Peyer's patch (tissue), 4 donors: ENCODE measurements at places on chromosomes 3 and 15. TPM values are rescaled to one million over a fixed set of nuclear protein-coding genes. Genes with fewer than 3 reads are reported as not detected.

- no peaks in the 10 kb centered on the region for H3K27me3 ChIP-seq
- no peak for DNase-seq
- H3K4me3 ChIP-seq = no peak overlapping the region
- no peaks in the 10 kb centered on the region for H3K36me3 ChIP-seq
- H3K27ac ChIP-seq = no peak overlapping the region
- no peaks in the 10 kb centered on the region for H3K4me1 ChIP-seq
These were observed 171.6 kb downstream of the PTPRG start for GRCh38 chr3:61733000-61733399.

DNA sequence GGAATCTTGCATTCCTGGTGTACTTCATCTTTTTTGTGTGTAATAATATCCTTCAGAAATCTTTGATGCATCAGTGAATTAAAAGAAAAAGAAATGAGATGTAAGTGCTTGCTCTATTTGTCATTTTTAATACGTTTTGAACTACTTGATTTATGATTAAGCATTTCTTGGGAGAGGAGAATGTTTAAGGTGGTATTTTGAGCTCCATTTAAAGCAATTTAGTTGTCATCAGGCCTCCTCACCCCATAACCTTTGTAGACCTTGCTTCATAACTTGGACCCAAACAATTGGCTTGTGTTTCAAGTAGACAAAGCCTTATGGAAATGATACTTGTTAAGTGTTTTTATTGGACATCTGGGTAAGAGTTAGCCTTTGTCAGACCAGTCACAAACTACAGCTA lies 87.1 kb upstream of the VEPH1 start:
- H3K4me1 ChIP-seq = no peaks in the 10 kb centered on the region
- no peak overlapping the region for H3K27ac ChIP-seq
- H3K36me3 ChIP-seq = no peaks in the 10 kb centered on the region
- H3K4me3 ChIP-seq = no peak overlapping the region

DNA sequence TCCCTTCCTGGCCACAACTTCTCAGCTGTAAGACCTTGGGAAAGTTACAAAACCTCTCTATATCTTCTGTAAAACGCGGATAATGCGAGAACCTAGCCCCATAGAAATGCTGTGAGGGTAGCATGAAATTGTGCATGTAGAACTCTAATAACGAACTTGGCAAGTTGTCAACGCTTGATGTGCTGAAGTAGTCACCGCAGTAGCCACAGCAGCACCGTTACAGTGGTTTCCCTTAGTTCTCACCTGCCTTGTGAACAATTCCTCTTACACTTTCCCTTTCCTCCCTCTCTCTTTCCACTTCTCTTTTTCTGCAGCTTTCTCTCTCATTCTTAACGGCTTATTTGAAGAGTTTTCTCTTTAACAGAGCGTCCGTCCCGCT lies 447 bp upstream of the SHQ1 start:
- H3K4me3 ChIP-seq = peak overlapping the region; percentile 71
- no peaks in the 10 kb centered on the region for H3K36me3 ChIP-seq
- no peaks in the 10 kb centered on the region for H3K27me3 ChIP-seq
- H3K27ac ChIP-seq = peak overlapping the region; percentile 81
- DNase-seq = no peak

GRCh38 chr3:150829408-150829807 lies 66.4 kb upstream of the SIAH2 start:
- no peak for DNase-seq
- no peak overlapping the region for H3K27ac ChIP-seq
- H3K27me3 ChIP-seq = no peaks in the 10 kb centered on the region
- H3K4me3 ChIP-seq = no peak overlapping the region
- H3K4me1 ChIP-seq = no peaks in the 10 kb centered on the region

DNA sequence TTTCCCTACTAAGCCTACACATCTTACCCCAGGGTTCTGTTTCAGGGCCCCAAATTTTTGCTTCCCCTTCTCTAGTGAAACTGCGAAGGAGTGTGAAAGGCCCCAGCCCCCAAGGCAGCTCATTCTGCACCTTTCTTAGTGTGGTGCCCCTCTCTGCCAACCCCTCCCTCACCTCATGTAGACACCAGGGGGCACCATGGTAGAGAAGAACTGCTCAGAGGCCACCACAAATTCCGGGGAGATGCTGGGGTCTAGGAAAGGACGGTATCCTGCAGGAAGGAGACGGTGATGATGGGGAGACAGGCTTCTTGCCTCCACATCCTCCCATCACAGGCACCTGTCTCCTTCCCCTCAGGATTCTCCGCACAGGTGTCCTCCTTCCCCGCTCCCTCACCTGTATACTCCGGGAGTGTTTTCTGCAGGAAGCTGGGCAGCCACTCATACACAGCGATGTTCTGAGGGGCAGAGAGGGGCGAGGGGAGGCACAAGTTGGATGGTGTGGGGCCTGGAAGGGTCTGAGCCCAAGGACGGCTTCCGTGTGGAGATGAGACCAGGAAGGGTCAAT lies 3.6 kb downstream of the DUOX2 start:
- no peak for DNase-seq
- H3K27ac ChIP-seq = no peak overlapping the region
- no peaks in the 10 kb centered on the region for H3K27me3 ChIP-seq

DNA sequence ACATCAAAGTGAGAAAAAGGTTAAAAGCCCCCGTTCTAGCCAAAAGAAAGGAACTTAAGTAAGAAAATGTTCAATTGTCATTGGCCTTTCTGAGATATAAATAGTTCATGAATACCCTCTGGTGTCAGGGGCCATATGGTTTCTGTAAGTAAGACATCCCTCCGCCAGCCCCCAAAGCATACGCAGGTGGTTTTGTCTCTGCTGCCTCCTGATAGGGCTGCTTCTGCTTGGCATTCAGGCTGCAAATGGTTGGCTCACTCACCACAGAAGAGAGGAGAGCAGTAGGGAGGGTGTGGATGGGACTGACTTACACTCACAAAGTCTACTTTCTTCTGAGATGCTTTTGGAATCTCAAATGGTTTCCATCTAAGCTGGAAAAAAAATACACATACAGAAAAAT lies 29.8 kb downstream of the HGD start:
- no peaks in the 10 kb centered on the region for H3K27me3 ChIP-seq
- no peaks in the 10 kb centered on the region for H3K36me3 ChIP-seq
- H3K27ac ChIP-seq = no peak overlapping the region
- no peaks in the 10 kb centered on the region for H3K4me1 ChIP-seq
- no peak for DNase-seq

DNA sequence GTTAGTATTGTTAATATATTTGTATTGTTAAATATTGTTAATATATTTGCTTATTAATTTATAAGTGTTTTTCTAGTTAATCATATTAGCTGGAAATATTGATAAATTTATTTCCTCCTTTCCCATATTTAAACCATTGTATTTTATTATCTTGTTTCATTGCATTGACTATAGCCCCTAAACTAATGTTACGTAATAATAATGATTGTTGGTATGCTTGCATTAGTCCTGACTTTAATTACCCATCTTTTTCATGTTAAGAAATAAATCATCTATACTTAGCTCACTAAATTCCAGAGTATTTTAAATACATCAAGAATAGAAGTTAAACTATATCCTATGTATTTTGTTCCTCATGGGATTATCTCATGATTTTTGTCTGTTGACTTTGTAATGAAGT lies 368.2 kb downstream of the LSAMP start:
- H3K4me1 ChIP-seq = no peaks in the 10 kb centered on the region
- no peak for DNase-seq
- no peaks in the 10 kb centered on the region for H3K36me3 ChIP-seq
- no peaks in the 10 kb centered on the region for H3K27me3 ChIP-seq
- H3K27ac ChIP-seq = no peak overlapping the region
- H3K4me3 ChIP-seq = no peak overlapping the region

GRCh38 chr15:39890621-39891020 lies 29.4 kb downstream of the GPR176 start:
- H3K36me3 ChIP-seq = no peaks in the 10 kb centered on the region
- no peak overlapping the region for H3K4me3 ChIP-seq
- H3K4me1 ChIP-seq = no peaks in the 10 kb centered on the region
- H3K27ac ChIP-seq = no peak overlapping the region

DNA sequence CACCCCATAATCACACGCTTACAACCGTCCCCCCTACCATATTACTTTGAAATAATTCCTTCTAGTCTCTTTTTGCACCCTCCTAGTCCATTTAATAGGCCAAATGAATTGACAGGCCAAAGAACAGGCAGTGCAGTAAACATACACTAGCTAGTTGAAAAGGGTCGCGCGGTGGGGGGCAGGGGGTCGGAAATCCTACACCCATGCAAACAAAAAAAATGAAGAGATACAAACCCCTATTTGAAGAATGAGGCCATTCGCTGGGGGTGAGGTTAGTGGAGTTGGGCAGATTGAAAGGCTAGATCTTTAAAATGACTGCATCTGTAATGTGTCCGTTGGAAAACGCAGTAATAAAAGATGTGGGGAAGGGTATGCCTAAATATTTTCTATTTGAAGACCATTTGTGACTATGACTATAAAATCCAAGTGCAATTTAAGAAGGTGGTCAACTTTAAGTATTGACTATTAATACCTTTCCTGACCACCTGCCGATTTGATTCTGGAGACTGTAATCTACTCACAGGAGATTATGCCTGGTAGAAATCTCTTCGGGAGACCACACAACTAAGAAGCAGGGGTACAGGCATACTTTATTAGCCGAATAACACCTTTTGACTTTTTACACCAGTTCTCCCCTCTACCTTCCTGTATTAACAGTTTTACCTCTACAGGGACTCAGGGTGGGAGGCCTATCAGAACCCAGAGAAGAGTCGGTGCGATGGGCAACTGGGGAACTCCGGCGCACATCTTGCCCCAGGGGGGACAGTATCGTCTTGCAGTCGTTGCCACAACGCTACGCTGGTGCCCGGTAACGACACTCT lies 762 bp upstream of the ARL6 start:
- H3K27ac ChIP-seq = peak overlapping the region; percentile 34
- DNase-seq = no peak
- peak overlapping the region; percentile 78 for H3K4me3 ChIP-seq
- H3K36me3 ChIP-seq = no peaks in the 10 kb centered on the region
- no peaks in the 10 kb centered on the region for H3K27me3 ChIP-seq
- peaks cover 4% of the 10 kb centered on the region for H3K4me1 ChIP-seq

- H3K36me3 ChIP-seq = no peaks in the 10 kb centered on the region
- no peaks in the 10 kb centered on the region for H3K27me3 ChIP-seq
- peak overlapping the region; percentile 47 for H3K4me3 ChIP-seq
- peak; percentile 68 for DNase-seq
These were observed 848 bp downstream of the SYNM start for GRCh38 chr15:99105514-99106341.

- no peak for DNase-seq
- H3K36me3 ChIP-seq = no peaks in the 10 kb centered on the region
- no peak overlapping the region for H3K4me3 ChIP-seq
- H3K27me3 ChIP-seq = no peaks in the 10 kb centered on the region
- H3K4me1 ChIP-seq = peaks cover 4% of the 10 kb centered on the region
- no peak overlapping the region for H3K27ac ChIP-seq
These were observed 140.7 kb upstream of the MEF2A start for GRCh38 chr15:99424978-99425656.

DNA sequence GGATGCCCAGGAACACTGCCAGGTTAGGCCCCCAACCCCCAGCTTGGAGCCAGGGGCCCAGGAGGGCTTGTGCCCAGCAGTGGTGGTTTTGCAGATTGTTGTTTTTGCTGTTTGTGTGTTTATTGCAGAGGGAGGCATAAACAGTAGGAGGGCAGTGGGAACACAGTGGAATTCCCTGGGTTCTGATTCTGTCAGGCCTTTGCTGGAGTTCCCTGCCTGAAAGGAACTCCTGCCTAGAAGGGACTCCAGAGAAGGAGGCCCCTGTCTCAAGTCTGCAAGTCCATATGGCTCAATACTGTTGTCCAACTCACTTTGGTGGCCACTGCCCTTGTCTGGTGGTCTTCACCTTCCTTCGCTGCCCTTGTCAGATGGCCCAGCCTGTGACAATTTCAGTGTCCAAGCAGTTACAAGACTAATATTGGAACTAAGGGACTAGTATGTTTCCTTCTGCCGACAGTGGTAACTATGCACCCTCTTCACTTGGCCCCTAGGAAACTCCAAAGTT lies 47.4 kb upstream of the RAB6B start:
- H3K27ac ChIP-seq = no peak overlapping the region
- peak; percentile 34 for DNase-seq
- no peaks in the 10 kb centered on the region for H3K27me3 ChIP-seq
- H3K4me1 ChIP-seq = no peaks in the 10 kb centered on the region
- no peaks in the 10 kb centered on the region for H3K36me3 ChIP-seq

GRCh38 chr3:106643684-106644161 lies 733.5 kb upstream of the CCDC54 start:
- DNase-seq = no peak
- no peaks in the 10 kb centered on the region for H3K27me3 ChIP-seq
- no peak overlapping the region for H3K4me3 ChIP-seq
- no peak overlapping the region for H3K27ac ChIP-seq
- no peaks in the 10 kb centered on the region for H3K36me3 ChIP-seq

DNA sequence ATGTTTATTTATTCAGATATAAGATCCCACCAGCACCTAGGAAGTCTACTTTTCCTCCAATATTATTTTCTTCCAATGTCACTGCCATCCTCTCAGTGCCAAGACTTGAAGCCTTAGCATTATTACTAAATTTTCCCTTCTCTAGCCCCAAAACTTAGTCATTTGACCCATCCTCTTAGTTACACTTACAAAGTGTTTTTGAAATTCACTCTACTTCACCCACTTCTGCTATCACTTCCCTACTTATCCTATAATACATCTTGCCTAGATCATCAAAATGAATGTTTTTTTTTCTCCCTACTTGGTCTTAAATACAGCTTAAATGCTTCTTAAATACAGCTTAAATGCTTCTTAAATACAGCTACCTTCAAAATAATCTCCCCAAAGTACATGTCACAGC lies 376.6 kb downstream of the RSL24D1 start:
- no peak for DNase-seq
- no peaks in the 10 kb centered on the region for H3K27me3 ChIP-seq

DNA sequence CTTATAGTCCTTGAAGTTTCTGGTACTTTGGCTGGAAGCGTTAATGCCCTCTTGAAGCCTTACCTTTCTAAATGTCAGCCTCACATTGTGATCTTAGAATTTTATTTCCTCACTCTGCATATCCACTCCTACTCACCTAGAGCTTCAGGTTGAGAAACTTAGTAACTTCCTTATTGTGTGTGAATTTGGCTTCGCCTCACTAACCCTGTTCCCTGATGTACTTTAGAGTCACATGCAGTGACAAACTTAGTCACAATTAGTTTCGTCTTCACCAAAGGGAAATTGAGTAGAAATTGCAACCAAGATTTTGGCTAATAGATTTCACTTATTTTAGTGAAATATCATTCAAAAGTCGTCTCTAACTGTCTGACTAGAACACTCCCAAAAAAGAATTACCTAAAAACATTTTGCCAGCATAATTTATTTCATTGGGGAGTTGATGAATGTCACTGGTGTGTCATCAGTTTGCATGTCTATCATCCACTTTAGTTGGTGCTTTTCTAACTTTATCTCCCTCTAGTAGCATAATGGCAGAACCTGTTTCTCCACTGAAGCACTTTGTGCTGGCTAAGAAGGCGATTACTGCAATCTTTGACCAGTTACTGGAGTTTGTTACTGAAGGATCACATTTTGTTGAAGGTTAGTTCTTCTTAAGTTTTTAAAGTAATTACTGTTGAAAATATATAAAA lies 960 bp downstream of the MFN1 start:
- no peak for DNase-seq
- peaks cover 36% of the 10 kb centered on the region for H3K36me3 ChIP-seq
- H3K4me1 ChIP-seq = peaks cover 9% of the 10 kb centered on the region
- peak overlapping the region; percentile 78 for H3K27ac ChIP-seq
- H3K27me3 ChIP-seq = no peaks in the 10 kb centered on the region

The ZNF80 gene
- not detected for total RNA-seq

The ITGA11 gene
- total RNA-seq = 2.8 TPM

The VGLL3 gene
- total RNA-seq = 9.2 TPM

The OIP5 gene
- total RNA-seq = not detected

The AGBL1 gene
- total RNA-seq = not detected

The GOLGA8S gene
- not detected for total RNA-seq

The CMTM8 gene
- not detected for total RNA-seq

The ATP13A4 gene
- 0.47 TPM for total RNA-seq
